Right lobe of liver (tissue), 6 donors: ENCODE measurements at places on chromosomes 4 and X.
A peak's percentile ranks its signal among the peaks of the same experiment; 100 is the strongest.

GRCh38 chr4:20724915-20725314 lies 24.7 kb downstream of the PACRGL start:
- no peaks in the 10 kb centered on the region for H3K4me1 ChIP-seq
- no peak overlapping the region for H3K27ac ChIP-seq
- DNase-seq, result no peak
- H3K4me3 ChIP-seq, result no peak overlapping the region

- H3K27ac ChIP-seq, result no peak overlapping the region
- H3K4me1 ChIP-seq, result no peaks in the 10 kb centered on the region
- no peak for DNase-seq
- no peaks in the 10 kb centered on the region for H3K27me3 ChIP-seq
- no peak overlapping the region for H3K4me3 ChIP-seq
These were observed 219.4 kb downstream of the SLC4A4 start for GRCh38 chr4:71558248-71558647.

- H3K27ac ChIP-seq, result no peak overlapping the region
- H3K4me1 ChIP-seq, result no peaks in the 10 kb centered on the region
- H3K36me3 ChIP-seq, result no peaks in the 10 kb centered on the region
- H3K4me3 ChIP-seq, result no peak overlapping the region
- H3K27me3 ChIP-seq, result no peaks in the 10 kb centered on the region
These were observed 592.0 kb upstream of the GALNTL6 start for GRCh38 chr4:171221181-171221580.

DNA sequence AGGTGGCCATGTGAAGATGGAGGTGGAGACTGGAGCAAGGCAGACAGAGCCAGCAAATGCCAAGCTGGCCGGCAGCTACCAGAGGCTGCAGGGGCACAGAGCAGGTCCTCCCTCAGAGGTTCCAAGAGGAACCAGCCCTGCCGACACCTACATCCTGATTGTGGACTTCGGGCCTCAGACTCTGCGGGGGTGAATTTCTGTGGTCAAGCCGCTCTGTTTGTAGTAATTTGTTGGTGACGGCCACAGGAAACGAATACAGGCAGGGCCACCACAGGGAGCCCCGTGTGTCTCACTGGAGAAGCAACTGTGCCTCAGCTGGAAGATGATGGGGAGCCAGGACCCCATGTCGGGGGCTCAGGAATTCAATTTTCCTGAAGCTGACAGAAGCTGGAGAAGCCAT lies 28.3 kb downstream of the ZFYVE28 start:
- H3K27me3 ChIP-seq, result no peaks in the 10 kb centered on the region
- no peak overlapping the region for H3K4me3 ChIP-seq
- no peak for DNase-seq
- no peaks in the 10 kb centered on the region for H3K36me3 ChIP-seq

DNA sequence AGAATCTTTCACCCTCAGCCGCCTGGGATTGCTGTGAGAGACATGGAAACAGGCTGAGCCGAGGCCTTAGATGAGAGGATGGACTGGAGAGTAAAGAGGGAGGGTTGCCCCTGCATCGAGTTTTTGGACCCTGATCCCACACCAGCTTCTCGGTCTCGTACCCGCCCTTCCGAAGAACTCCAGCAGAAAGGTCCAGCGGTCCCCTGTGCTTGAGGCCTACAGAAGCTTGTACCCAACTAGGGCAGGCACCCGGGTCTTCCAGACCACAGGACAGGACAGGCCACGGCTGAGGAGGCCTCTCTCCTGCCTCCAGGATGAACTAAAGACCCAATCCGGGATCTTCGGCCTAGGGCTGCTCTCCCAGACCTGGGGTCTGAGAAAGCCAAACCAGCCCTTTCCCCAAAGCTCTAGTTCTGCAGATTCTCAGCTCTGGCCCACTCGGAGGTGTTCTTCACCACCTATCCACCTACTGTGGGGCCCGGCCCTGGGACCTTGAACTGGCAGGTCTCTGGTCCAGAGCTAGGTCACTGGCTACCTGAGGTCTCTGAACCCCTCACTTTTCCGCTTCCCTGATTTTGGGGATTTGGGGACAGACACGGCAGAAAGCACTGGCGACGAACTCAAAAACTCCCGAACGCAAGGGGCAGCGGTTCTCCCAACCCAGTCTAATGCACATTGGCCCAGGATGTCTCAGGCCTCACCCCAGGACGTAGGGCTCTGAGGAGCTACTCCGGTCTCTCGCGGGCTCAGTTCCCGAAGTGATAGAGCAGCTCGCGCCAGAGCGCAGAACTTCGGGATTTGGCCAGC lies 1.1 kb downstream of the NKX3-2 start:
- peaks cover 16% of the 10 kb centered on the region for H3K4me1 ChIP-seq
- H3K27ac ChIP-seq, result no peak overlapping the region
- DNase-seq, result no peak

GRCh38 chrX:53305996-53306937 lies 24.9 kb upstream of the IQSEC2 start:
- no peaks in the 10 kb centered on the region for H3K4me1 ChIP-seq
- no peaks in the 10 kb centered on the region for H3K36me3 ChIP-seq
- DNase-seq, result no peak
- H3K4me3 ChIP-seq, result no peak overlapping the region

- no peak overlapping the region for H3K27ac ChIP-seq
- H3K4me1 ChIP-seq, result no peaks in the 10 kb centered on the region
- H3K27me3 ChIP-seq, result no peaks in the 10 kb centered on the region
- no peaks in the 10 kb centered on the region for H3K36me3 ChIP-seq
- peak; percentile 58 for DNase-seq
- H3K4me3 ChIP-seq, result no peak overlapping the region
These were observed 14.1 kb downstream of the RPS6KA3 start for GRCh38 chrX:20252381-20253231.

DNA sequence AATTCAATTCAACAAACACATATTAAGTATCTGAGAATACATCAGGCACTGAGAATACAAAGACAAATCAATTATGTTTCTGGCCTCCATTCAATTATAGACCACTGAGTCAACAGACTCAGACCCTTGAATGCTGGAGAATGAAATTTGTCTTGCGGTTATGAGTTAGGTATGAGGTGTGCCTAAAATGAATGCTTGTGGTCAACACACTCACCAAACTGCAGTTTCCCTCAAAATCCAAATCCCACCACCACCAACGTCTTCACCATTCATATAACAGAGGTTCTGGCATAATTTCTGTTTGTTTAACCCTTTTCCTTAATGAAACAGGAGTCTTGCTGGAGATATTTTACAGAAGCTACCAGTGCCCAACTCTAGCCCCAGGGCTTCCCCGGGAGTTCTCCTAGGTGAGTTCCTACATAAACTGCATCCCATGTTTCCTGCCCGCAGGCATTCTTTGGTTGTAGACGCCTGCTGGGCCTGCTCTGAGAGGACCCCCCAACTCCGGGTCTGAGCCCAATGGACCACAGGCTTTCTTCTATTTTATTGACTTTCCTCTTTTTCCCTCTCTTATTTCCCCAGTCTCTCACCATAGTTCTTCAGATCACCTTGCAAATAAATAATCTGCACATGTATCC lies 119.2 kb downstream of the DDX53 start:
- H3K27ac ChIP-seq, result no peak overlapping the region
- H3K4me1 ChIP-seq, result no peaks in the 10 kb centered on the region
- H3K36me3 ChIP-seq, result no peaks in the 10 kb centered on the region

DNA sequence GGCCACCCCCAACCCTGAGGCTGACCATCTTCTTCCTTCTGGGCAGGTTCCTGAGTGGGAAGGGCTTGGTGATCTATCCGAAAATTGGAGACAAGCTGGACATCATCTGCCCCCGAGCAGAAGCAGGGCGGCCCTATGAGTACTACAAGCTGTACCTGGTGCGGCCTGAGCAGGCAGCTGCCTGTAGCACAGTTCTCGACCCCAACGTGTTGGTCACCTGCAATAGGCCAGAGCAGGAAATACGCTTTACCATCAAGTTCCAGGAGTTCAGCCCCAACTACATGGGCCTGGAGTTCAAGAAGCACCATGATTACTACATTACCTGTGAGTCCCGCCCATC lies 9.7 kb downstream of the EFNB1 start:
- H3K27ac ChIP-seq, result no peak overlapping the region
- H3K4me1 ChIP-seq, result peaks cover 13% of the 10 kb centered on the region
- no peak for DNase-seq
- no peak overlapping the region for H3K4me3 ChIP-seq
- no peaks in the 10 kb centered on the region for H3K27me3 ChIP-seq

GRCh38 chr4:56979421-56980072 lies 851 bp downstream of the POLR2B start:
- no peaks in the 10 kb centered on the region for H3K36me3 ChIP-seq
- H3K27ac ChIP-seq, result peak overlapping the region; percentile 80
- H3K27me3 ChIP-seq, result no peaks in the 10 kb centered on the region
- H3K4me3 ChIP-seq, result peak overlapping the region; percentile 98
- no peak for DNase-seq
- peaks cover 42% of the 10 kb centered on the region for H3K4me1 ChIP-seq

GRCh38 chr4:18846313-18846712 lies 824.8 kb upstream of the LCORL start:
- no peak for DNase-seq
- no peaks in the 10 kb centered on the region for H3K36me3 ChIP-seq
- H3K27me3 ChIP-seq, result no peaks in the 10 kb centered on the region
- H3K27ac ChIP-seq, result no peak overlapping the region

DNA sequence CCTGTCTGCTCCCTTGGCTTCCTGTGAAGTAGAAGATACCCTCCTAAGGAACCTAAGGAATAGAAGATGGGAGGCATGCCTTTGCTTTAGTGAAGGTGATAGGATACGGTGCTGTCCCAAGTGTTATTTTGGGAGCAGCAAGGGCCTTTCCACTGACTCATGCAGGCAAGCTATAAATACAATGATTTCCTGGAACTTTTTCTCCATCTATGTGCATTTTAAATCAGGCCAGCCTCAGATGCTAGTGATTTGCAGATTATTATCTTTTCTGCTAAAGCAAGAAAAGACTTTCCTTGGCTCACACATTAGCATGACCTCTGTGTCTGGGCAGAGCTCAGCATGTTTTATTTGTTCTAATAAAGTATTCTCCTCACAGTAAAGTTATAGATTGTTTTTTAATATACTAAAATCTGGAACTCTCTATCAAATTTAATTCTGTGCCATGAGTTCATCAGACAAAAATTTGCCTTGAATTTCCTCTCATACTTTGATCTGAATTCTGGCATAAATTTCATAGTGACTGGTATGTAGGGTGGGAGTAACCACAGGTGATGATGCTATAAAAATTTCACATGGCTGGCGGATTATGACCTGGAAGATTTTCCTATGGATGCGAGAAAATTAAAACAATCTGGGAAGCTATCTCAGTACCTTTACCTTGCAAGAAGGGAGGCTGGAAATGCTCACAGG lies 131.7 kb downstream of the REPS2 start:
- H3K36me3 ChIP-seq, result no peaks in the 10 kb centered on the region
- no peak for DNase-seq
- H3K4me1 ChIP-seq, result no peaks in the 10 kb centered on the region

GRCh38 chr4:6112606-6113290 lies 87.6 kb downstream of the JAKMIP1 start:
- H3K36me3 ChIP-seq, result no peaks in the 10 kb centered on the region
- H3K27ac ChIP-seq, result no peak overlapping the region
- no peak for DNase-seq
- no peaks in the 10 kb centered on the region for H3K4me1 ChIP-seq

DNA sequence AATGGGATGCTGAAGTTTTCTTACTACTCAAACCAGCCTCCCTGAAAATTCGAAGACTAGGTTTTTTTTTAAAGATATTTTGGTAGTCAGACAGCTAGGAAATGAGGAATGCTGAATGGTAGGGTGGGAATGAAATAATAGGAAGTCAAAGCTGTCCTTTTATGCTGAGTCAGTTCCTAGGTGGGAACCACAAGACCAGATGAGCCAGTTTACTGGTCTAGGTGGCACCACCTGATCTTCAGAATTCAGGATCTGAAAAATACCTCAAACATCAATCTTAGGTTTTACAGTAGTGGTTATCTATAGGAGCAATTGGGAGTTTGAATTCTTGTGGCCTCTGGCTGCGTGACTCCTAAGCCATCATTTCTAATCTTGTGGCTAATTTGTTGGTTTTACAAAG lies 183.1 kb upstream of the GALNT7 start:
- no peak for DNase-seq
- H3K27ac ChIP-seq, result no peak overlapping the region
- H3K36me3 ChIP-seq, result no peaks in the 10 kb centered on the region
- H3K27me3 ChIP-seq, result no peaks in the 10 kb centered on the region
- no peaks in the 10 kb centered on the region for H3K4me1 ChIP-seq

GRCh38 chr4:152039023-152039481 lies 278.2 kb upstream of the GATB start:
- no peaks in the 10 kb centered on the region for H3K27me3 ChIP-seq
- H3K36me3 ChIP-seq, result no peaks in the 10 kb centered on the region
- H3K27ac ChIP-seq, result no peak overlapping the region
- H3K4me3 ChIP-seq, result no peak overlapping the region
